ENCODE measurements at places on chromosomes 7 and 10.

DNA sequence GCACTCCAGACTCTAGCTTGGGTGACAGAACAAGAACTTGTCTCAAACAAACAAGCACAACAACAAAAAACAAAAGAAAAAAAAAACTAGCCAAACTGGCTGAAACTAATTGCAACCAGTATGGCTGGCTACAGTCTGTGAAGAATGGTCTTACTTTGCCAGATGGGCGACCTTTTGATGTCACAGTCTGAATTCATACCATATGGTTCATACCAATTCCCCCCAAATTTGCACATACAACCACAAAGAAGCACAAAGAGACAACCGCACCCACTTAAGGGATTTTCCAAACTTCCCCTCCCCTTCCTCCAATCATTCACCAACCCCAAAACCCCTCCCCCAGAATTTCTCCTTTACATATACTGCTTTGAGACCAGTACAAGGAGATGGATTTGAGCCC lies 114.2 kb downstream of the SPAG6 start:
- DNase-seq = no peak

- DNase-seq = no peak
Observed at GRCh38 chr10:114233482-114233881, 5.6 kb upstream of the VWA2 start.

DNA sequence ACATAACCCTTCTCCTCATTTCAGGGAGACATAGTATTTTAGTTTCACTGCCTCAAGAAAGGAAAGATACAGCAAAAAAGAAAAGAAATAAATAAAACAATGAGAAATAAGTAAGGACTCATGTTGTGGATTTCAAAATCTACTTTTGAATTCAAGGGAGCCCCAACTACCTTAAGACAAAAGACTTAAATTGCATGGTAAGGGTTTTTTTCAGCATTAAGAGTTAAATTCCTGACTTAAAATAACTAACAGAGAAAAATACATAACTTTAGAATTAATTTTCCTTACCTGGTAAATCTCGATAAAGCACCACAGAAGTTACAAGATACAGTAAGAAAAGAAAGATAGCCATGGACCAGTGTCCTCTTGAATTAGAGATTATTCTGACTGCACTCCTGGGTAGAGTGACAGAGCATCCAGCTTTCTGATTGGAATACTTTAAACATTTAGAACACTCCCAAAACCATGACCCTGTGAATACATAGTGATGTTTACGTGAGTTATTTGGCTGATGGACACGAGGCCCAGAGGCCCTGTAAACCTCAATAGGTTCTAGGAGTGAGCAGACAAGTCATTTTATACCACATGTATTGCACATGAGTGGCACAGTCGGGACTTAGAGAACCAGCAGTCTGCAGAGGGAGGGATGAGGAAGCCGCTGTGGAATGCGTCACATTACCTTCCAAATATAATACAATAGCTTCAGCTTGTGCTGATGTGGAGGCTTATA lies 292.5 kb upstream of the SEMA3C start:
- no peak for DNase-seq

- DNase-seq = no peak
Observed at GRCh38 chr10:62443866-62444265, 69.7 kb downstream of the ZNF365 start.

GRCh38 chr10:122044713-122045112 lies 55.8 kb downstream of the TACC2 start:
- DNase-seq = no peak

GRCh38 chr7:127792528-127793342 lies 140.7 kb downstream of the SND1 start:
- no peak for DNase-seq

GRCh38 chr7:88688222-88688621 lies 71.3 kb upstream of the ZNF804B start:
- DNase-seq = no peak

DNA sequence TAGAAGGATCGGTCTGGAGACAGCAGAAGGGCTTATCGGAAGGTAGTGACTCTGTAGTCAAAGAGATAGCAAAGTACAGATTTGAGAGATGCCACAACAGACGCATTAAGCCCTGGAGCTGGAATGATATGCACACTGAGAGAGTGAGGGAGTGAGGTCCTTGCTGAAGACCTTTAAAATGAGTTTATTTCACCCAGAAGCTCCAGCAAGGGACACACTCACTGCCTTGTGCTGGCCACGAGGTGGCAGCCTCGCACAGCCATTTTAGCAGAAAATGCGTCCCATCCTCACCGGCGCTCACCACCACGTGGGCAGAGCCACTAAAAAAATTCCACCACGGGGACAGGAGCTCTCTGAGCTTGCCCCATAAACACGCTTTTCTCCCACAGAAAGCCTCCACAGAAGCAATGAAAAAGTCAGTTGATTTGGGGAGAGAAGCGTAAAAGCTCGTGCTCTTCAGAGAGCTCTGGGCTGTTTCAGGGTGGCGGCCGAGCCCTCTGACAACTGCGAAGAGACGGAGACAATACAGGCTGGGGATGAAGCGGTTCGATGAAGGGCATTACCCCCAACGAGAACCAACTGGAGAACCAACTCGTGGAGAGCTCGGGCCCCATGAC lies 163.0 kb upstream of the KLF14 start:
- DNase-seq = peak; percentile 65

- no peak for DNase-seq
Observed at GRCh38 chr7:78490524-78490923, 692.0 kb downstream of the PHTF2 start.

All from GM12892 (cell line).